ENCODE measurements at places on chromosomes 3 and 15.

DNA sequence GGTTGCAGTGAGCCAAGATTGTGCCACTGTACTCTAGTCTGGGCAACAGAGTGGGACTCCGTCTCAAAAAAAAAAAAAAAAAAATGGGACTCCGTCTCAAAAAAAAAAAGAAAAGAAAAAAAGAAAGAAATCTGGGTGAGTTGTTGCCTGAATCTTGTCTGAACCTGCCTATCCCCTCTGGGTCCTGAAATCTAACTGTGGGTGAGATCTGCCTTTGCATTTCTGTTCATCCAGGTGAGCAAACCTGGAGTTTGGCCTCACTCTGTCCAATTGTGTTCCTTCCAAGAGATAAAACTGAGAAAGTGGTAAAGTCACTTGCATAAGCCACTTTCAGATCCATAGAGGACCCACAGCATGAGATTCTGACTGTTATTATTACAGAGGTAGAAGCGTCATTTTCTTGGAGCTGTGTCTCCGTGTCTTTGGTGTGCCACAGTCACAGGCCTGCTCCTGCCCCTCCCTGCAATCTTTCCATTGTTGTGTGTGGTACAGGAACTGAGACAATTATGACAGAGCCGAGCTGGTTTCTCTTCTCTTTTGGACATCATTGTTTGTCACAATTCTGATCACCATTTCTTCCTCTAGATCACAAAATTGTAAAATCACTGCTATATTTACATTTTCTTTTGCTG, 235.9 kb downstream of the LPP start:
- DNase-seq: peak; percentile 10

DNA sequence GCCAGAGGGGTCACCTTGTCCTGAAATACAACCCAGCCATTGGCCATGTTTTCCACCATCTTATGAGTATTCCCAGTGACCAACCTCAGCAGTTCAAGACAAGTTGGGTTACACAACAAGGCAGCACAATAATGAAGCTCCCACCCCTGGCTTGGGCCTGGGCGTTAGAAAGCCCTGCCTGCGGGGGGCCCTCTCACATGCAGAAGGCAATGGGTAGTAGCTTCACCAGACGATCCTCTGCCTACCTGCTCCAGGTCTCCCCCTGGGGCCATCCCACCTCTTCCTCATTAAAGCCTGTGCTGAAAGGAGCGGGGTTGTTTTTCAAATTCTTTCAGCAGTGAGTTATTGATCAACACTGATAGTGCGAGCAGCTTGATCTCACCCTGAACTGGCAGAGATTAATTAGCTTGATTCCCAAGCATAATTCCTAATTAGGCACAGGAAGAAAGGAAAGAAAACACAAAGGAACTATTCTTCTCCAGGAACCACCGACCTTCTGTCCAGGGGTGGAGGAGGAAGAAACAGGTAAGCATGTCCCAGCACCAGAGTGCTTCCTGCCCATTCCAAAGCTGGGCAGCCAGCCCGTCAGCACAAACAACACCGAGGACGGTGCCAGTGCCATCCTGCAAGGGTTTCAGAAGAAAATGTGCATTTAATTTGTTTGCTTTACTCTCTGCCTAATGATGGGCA, 79.7 kb upstream of the CGNL1 start:
- no peak for DNase-seq

DNA sequence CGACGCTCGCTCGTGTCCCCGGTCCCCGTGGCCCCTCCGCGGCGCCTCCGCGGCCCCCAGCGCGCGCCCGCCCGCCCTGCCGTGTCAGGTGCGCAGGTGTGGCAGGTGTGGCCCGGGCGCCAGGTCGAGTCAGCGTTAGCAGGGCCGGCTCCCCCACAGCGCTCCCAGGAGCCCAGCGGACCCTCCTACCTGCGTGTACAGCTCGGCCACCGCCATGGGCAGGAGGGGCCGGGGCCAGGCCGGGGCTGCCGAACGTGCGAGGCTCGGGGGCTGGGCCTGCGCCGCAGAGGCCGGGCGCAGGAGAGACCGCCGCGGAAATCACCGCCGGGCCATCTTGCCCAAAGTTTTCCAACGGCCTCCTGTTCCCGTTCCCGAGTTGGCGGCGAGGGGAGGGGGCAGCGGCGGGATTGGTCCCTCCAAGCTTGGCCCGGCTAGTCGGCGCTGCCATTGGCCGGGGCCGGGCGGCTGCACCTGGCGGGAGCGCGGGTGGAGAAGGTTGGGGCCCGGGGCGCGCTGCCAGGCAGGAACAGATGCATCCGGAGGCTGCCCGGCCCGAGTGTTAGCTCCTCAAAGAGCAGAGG, at the start of gene MYO5C:
TSS of gene MYO5C (minus strand) at position 384 of the 581 bp plus-strand sequence. CDS start at position 216, 168 bp downstream.
- no peak for DNase-seq

DNA sequence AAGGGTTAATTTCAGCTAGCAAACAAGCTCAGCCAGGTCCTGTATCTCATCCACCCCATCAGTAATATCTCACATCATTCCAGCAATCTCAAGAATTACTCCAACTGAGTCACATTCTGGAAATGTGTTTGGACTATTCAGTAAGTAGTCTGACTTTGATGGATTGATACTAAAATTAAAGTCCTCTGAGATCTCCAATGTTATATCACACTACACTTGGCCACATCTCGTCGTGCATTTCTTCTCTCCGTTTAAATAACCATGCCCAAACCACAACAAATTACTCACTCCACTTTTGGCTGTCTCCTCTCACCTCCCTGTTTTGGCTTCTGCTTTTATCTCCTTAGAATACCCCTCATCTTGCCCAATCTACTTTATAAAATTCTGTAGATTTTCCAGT, 292.2 kb downstream of the PYDC2 start:
- no peak for DNase-seq

DNA sequence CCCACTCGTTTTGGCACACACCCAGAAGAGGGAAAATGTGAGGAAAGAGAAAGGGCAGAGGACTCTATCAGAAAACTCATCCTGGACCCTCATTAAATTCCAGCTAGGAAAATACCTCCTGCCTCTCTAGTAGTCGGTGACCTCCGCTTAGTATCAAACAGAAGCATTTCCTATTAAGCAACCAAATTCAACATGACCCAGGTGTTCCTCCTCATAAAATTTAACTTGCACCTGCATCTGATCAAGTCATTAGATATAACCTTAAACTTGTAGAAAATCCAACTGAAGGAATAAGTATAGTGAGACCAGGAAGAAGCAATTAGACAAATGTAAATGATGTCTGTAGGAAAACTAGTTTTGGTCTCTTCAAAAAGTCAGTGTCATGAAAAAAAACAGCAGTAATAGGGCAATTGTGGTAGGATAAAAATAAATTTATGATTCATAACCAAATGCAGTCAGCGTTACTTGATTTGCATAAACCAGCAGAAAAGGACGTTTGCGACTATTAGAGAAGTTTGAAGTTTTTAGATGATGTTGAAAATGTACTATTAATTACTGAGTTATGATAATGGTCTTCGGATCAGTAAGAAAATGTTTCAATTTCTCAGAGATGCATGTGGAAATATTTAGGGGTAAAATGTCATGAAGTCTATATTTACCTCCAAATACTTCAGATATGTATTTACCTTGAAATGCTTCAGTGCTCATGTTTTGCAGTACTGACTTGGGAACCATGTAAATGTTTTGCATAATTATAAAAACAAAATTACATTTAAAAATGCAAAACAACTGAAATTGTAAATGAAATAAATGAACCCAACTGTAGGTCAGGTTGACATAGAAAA, 44.6 kb downstream of the LDHAL6B start:
- DNase-seq: no peak

DNA sequence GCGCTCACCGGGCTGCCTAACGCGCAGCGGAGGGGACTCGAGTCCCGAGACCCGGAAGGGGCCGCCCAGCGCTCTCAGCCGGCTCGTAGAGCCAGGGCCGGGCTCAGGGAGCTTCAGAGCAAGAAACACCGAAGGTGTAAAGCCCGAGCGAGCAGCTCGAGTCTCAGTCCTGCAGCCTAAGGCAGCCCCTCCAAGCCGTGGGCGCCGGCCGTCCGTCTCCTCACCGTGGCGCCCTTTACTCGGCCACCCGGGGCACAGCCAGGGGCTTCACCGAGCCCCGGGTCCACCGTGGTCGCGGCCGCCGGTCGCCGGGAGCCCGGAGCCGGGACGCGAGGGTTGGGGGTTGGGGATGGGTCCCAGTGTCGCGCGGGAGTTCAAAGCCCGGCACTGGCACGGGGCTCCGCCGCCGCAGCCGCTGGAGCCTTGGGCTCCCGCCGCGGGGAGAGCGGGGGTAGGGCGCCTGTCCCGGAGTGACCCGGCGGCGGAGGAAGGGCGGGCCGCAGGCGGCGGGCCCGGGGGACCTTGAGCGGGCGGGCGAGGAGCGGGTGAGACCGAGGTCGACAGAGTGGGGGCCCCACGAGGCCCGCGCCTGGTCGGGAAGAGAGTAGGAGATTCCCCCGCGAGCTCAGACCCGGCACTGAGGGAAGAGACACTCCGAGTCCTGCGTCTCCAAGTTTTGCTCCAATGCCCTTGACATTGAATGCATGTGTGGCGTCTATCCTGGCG, 26.9 kb upstream of the THRB start:
- no peak for DNase-seq

GRCh38 chr3:42838571-42838970, 29.3 kb downstream of the ACKR2 start:
- DNase-seq: no peak

DNA sequence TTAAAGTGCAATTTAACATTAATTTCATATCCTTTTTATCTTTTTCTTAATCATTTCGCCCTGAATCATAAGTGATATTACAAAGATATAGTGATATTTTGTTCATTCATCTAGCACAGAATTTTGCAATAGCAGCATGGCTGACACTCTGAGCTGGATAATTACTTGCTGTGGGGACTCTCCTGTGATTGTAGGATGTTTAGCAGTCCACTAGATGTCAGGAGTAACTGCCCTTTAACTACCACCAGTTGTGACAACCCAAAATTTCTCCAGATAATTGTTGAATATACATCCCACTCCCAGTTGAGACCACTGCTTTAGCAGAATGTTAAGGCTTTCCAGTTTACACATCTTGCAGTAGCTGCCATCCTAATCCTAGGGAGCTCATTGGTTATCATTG, 196.8 kb upstream of the MBNL1 start:
- DNase-seq: peak; percentile 4

DNA sequence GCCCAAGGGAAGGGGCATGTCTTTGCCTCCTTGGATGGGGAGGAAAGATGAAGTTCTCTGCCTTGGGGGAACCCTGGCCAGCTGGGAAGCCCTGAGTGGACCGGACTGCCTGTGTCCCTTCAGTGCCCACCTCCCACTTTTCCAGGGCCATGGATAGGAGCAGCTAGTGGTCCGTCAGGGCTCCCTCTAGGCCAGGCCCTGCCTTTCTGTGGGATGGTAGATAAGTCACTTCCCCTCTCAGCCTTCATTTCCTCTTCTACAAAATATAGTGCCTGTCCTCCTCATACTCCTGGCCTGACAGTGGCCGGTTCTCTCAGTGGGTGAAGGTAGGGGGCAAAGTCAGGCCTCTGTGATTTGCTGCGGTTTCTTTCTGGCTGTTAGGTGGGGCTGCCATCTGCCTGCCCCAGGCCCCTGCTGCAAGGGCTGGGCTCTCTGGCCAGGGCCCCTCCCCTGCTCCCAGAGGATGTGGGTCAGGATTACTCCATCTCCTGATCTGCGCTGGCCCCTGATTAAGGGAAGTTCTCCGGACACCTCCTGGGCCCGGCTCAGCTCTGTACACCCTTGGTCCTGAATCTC, 1.4 kb downstream of the PLEKHO2 start:
- no peak for DNase-seq

- no peak for DNase-seq
Measured at GRCh38 chr3:58398669-58399333, 34.8 kb downstream of the PDHB start.

GRCh38 chr15:57726411-57726810, 19.9 kb downstream of the POLR2M start:
- DNase-seq: no peak

DNA sequence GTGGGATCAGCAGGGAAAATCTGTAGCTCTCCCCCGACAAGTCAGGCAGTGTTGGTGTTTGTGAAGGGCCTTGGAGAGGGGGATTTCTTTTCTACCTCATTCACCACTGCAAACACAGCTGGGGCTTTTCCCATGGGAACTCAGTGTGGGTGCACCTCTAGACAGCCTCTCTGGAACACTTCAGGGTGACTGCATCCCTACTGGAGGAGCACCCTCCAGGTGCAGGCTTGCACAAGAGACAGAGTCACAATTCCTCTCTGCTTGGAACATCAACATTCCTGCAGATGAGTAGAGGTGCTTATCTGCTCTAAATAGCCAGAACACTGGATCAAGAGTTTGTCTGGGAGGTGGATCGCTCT, 72.7 kb upstream of the AKAP13 start:
- no peak for DNase-seq

- peak; percentile 10 for DNase-seq
Measured at GRCh38 chr3:120795017-120795648, 52.6 kb downstream of the GTF2E1 start.

- no peak for DNase-seq
Measured at GRCh38 chr3:44870375-44871061, 3.9 kb upstream of the TGM4 start.

DNA sequence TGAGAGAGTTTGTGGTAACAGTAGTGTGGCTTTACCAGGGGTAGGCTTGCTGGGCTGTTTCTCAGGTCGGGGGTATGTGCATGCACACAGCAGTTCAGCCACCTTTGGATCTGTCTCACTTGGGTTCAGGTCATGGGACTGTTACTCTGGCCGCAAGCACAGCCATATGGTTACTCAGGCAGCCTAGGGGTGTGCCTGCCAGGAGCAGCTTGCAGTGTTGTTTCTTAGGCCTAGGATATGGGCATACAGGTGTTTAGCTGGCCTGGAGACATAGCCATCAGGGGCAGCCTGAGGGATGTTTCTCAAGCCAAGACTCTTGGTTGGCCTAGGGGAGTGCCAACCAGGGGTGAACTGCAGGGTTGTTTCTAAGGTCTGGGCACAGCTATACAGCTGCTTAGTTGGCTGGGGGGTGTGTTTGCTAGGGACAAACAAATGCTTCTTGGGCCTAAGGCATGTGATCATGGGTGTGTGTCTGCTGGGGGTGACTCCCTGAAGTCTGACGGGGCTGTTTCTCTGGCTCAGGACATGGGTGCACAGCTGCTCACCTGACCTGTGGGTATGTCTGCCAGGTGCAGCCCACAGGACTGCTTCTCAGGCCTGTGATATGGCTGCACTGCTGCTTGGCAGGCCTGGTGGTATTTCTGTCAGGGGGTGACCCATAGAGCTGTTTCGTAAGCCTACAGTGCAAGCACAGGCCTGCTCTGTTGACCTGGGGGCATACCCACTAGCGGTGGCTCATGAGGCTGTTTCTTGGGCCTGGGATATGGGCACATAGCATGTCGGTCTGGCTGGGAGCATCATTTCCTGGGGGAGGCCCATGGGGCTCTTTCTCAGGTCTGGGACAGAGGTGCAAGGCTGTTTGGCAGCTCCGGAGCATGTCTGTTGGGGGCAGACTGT, 168.0 kb upstream of the THRB start:
- no peak for DNase-seq

- no peak for DNase-seq
Measured at GRCh38 chr15:76866716-76867321, 38.3 kb downstream of the SCAPER start.
